ENCODE measurements at places on chromosomes 4 and X. TPM values are rescaled to one million over a fixed set of nuclear protein-coding genes. Genes with fewer than 3 reads are reported as not detected.

The GSX2 gene
- not detected for total RNA-seq

The AGA gene
- total RNA-seq, result 10.0 TPM

The TLR2 gene
- 81.6 TPM for total RNA-seq

The FAM90A26 gene
- total RNA-seq, result not detected

The CXCL8 gene
- 31.5 TPM for total RNA-seq

The ZDHHC15 gene
- total RNA-seq, result 0.77 TPM

The NEIL3 gene
- 0.32 TPM for total RNA-seq

The F8A3 gene
- total RNA-seq, result 19.4 TPM

The TMSB15C gene
- total RNA-seq, result 0.19 TPM

The DCLK2 gene
- 4.3 TPM for total RNA-seq

The ETDA gene
- not detected for total RNA-seq

The DMD gene
- total RNA-seq, result 45.5 TPM

The SRPX2 gene
- 224 TPM for total RNA-seq

The SYTL5 gene
- total RNA-seq, result 0.06 TPM

The GABRB1 gene
- not detected for total RNA-seq

The TMEM150C gene
- total RNA-seq, result 9.2 TPM

GRCh38 chr4:147943159-147943638 is 211.3 kb downstream of the ARHGAP10 start:
- no peak for DNase-seq

DNA sequence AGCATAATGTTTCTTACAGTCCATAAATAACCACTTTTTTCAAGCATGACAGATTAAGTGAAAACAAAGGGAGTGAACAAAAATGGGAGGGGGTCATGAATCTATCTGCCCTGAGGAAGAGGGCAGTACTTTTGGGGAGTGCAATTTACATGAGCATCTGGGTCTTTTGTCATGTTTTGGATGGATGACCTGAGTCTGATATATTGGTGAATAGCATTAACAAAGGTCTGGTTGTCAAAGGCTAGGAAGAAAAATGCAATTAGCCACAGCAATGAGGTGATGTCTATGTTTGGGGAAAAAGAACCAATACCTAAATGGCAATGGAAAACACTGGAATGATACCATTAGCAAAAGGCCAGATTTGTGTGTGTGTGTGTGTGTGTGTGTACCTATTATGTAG is 15.1 kb upstream of the MAD2L1 start:
- no peak for DNase-seq

DNA sequence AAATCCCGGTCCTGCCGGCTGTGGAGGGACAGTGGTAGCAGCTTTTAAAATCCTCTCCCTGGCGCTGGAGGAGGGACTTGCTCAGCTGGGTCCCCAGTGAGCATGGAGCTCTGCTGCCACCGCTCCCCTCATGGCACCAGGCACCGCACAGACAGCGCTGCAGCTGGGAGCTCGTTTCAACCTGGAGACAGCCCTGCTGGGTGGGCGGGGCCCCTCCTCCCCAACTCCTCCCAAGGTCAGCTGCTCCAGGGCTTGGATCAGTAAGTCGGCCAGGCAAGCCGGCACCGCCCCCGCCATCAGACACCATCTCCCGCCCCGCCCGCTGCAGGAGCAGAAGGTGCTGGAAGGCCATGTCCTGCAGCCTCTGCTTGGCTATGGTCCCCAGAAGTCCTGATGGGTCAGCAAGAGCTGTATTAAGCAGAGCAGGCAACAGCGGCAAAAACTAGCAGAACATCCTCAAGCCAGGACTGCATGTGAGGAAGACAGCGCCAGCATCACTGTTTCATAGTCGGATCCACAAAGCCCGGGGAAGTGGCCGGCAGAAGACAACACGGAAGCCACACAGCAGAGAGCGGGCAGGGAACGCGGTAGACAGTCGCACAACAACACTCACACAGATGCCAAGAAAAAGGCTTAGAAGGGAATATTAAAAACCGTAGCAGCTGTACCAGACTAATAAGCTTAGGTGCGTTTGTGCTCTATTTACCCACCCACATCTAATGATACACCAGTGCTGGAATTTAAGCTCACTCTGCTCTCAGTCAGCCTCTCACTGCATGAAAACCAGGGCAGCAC is 16.2 kb downstream of the ZFYVE28 start:
- DNase-seq, result no peak

GRCh38 chr4:78645853-78646757 is 94.5 kb downstream of the ANXA3 start:
- no peak for DNase-seq

DNA sequence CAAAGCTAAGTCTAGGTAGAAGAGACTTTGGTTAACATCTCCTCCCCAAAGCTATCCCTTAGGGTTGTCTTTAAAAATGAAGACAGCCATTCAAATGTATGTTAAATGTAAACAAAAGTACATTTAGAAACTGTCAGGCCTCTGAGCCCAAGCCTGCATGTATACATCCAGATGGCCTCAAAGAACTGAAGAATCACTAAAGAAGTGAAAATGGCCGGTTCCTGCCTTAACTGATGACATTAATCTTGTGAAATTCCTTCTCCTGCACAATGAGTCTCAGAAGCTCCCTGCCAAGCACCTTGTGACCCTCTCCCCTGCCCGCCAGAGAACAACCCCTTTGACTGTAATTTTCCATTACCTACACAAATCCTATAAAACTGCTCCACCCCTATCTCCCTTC is 377.9 kb downstream of the FAM133A start:
- DNase-seq, result no peak

GRCh38 chr4:174255786-174256185 is 27.7 kb downstream of the FBXO8 start:
- DNase-seq, result no peak

- DNase-seq, result no peak
These were observed 14.4 kb upstream of the CXCL8 start for GRCh38 chr4:73725985-73726384.

DNA sequence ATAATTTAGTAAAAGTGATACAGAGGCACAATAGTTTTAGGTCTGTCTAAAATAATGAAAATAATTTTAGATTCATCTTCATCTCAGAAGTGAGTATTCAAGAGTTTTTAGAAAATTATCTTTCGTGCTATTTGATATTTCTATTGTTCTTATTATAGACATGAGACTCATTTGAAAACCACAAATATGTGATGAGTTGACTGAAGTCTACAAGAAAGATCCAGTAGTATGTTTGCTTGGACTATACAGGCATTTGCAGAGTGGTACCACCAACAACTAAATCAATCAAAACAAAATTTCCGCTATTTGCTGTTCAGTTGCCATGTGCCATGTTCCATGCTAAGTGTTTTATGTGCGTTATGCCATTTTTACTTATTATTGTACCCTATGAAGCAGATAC is 1318.5 kb downstream of the STIM2 start:
- no peak for DNase-seq

GRCh38 chr4:142874684-142875083 is 28.6 kb upstream of the INPP4B start:
- DNase-seq, result no peak

- no peak for DNase-seq
These were observed 57.8 kb upstream of the BEND2 start for GRCh38 chrX:18278449-18278848.

DNA sequence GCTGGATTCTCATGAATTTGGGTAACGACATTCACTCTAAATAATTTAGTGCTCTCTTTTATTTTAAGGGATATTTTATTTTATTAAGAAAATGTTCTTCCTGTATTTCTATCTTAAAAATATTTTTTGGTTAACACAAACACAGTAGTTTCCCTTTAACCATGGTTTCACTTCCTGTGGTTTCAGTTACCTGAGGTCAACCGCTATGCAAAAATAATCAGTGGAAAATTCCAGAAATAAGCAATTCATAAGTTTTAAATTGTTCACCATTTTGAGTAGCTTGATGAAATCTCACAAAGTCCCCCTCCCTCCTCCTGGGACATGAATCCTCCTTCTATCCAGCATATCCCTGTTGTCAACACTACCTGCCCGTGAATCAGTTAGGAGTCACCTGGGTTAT is 71.4 kb downstream of the GBA3 start:
- no peak for DNase-seq

DNA sequence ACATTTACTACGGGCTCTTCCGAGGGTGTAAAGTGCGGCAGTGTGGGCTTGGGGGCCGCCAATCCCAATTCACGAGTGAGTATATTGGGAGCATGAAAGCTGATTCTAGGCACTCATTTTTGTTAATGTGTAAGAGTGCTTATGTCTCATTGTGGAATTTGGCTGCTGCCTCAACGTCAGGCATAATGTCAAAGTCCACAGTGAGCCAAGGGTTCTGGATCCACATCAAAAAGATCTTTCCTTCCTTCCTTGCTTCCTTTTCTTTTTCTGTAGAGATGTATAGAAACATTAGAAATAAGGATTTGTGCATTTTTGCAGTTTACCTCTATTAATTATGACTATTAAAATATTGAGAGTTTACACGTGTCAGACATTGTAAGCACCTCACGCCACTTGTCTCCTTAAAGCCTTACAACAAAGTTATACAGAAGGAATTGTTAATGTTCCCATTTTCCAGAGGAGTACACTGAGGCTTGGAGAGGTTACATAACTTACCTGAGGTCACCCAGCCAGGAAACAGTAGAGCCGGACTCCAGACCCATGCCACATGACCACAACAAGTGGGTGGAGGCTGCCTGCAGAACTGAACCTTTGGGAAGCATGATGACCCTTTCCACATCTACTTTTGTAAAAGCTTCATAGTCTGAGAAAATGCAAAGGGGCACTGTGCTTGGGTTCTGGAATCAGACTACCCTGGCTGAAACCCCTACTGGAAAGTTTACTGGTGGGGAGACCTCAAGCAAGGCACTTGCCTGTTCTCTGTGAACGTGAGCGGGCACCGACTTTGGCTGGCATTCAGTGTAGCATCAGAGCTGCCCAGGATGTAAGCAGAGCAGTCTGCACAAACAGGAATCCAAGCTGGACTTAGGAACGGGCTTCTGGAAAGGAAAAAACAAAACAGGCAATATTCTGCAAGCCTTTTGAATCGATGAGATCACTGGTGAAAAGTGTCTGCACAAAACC is 761 bp downstream of the CLRN2 start:
- DNase-seq, result no peak

- DNase-seq, result no peak
These were observed 2.0 kb downstream of the ZFX start for GRCh38 chrX:24151513-24151912.

DNA sequence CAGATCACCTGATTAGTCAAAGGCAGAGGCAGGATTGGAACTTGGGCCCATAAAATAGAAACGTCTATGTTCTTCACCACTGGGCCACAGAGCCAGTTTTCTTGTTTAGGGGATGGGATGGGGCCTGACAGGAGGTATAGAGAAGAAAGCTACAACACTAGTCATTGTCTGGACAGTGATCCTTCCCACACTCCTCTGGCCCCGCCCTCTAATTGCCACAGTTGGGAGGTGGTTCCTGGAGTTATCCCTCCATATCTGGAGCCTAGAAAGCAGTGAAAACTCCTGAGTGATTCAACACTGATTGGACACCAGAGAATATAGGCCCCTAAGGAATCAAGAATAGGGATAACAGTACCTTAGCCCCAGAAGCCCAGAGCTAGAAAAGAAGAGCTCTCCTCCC is 22.9 kb downstream of the RASL11B start:
- DNase-seq, result no peak

- DNase-seq, result no peak
These were observed 24.6 kb downstream of the SPANXD start for GRCh38 chrX:141673946-141674345.

GRCh38 chrX:114964374-114964773 is 53.0 kb downstream of the IL13RA2 start:
- no peak for DNase-seq

DNA sequence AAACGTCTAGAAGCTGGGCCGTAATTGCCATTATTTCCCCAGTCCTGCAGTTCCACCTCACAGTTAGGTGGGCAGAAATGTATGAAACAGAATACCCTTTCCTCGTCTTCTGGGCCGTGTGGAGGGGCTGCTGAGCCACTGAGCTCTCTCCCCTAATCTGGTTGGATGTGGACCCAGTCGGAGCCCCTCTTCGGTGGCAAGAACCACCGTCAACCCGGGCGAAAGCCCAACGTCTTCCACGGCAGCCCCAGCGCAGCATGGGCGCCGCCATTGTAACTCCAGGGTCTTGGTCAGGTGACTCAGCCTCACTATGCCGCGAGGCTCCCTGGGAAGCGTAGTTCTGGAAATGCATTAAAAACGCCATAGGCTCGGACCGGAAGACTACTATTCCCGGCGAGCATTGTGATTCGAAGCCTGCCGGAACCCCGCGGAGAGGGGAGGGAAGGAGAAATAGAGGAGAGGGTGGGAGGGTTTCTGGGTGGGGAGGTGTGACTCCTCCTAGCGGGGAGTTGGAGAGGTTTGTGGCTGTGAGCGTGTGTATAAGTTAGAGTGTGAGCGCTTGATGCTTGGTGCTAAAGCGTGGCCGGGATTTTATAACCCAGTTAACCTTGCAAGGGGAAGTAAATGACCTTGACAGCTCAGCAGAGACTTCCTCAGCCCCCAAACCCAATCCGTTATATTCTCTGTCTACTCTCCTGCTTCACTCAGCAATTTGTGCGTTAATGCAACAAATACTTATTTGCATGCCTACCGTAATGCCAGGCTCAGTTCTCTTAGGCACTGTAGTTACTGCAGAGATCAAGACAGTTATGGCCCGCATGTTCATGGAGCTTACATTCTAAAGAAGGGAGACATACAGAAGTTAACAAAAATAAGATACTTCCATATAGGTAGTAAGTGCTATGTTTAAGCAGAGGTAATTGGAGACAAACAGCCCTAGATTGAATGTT is at the start of gene GATB:
Gene GATB, minus strand, starts transcription at position 296 of the 950 bp plus-strand sequence. Its CDS starts 25 bp downstream, at position 271.
- DNase-seq, result peak; percentile 94

DNA sequence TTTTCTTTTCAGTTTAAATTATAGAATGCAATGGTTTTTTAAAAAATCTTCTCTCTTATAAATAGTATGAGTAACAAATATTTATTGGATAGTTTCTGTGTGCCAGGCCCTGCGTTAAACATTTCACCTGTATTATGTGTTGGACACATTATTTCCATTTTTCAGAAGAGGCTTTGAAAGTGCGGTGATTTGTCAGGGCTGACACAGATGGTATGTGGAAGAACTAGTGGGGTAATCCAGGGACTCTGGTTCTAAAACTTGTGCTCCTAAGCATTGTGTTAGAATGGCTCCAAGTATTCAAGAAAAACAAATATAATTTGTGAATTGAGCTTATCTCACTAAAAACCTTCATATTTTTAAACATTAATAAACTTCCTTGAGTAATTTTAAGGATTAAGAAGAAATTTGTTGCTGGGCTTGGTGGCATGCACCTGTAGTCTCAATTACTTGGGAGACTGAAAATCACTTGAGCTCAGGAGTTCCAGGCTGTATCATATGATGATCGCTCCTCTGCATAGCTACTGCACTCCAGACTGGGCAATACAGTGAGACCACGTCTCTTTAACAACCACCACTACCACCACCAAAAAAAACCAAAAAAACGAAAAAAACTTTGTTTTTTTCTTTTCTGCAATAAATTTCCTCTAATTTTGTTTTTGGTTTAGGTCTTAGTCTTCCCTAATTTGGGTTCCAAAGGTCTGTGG is 40.0 kb downstream of the RAPGEF2 start:
- DNase-seq, result no peak

DNA sequence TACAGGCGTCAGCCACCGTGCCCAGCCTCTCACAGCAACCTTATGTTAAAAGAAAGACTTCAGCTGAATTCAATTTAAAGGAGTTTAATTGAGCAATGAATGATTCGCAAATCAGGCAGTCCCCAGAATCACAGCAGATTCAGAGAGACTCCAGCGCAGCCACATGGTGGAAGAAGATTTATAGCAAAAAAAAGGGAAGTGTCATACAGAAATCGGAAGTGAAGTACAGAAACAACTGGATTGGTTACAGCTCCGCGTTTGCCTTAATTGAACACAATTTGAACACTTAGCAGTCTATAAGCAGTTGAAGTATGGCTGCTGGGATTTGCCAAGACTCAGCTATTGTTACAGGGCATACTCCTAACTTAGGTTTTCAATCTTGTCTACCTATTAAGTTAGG is 19.8 kb downstream of the CENPVL3 start:
- no peak for DNase-seq
